ENCODE measurements at places on chromosomes 7 and 10.
A peak's percentile ranks its signal among the peaks of the same experiment; 100 is the strongest.

DNA sequence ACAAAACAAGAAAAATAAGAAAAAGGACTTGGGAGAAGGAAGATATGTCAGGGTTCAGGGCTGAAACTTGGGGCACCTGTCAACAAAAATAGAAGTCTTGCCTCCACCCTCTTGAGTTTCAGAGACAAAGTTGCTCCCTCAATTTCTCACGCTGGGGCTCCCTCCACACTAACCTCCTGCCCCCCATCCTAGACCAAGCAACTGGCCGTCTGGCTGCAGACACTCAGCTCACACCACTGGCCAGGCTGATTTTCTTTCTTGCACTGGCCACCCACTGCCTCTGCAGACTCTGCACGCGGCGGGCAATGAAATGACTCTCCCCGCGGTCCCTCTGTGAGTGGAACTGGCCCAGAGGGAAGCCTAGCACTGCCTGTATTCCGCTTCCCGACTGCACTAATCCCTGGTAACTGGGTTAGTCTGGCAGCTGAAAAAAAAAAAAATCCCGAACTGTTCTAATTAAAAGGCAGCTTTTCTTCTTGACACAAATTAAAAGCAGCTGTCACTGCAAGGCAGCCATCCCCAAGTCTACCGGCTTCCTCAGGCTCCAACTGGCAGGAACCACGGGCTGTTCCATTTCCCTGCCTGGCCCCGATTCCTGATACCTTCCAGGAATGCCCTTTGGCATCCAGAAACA, 83.5 kb downstream of the SPDYE5 start:
- DNase-seq: peak; percentile 59

DNA sequence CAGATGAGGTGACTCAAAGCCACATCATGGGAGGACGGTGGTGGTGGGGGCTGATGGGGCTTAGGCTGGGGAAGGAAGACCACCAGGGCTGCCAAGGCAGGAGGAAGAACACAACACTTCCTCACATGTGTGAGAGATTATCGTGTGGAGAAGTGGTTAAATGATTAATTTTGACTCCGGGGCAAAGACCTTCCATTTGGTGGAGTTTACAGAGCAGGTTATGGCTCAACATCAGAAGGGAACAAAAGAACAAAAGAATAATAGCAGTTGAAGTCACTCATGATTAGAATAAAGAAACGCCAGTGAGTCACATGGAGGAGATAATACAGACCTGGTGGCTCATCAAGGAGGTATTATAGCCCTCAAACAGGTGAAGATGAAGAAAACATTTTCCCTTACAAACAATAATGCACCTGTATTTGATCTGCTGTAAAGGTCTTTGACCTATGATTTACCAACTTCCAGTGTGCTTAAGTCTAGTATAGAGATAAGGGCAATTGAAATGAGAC, 170.1 kb downstream of the PKD1L1 start:
- no peak for DNase-seq

DNA sequence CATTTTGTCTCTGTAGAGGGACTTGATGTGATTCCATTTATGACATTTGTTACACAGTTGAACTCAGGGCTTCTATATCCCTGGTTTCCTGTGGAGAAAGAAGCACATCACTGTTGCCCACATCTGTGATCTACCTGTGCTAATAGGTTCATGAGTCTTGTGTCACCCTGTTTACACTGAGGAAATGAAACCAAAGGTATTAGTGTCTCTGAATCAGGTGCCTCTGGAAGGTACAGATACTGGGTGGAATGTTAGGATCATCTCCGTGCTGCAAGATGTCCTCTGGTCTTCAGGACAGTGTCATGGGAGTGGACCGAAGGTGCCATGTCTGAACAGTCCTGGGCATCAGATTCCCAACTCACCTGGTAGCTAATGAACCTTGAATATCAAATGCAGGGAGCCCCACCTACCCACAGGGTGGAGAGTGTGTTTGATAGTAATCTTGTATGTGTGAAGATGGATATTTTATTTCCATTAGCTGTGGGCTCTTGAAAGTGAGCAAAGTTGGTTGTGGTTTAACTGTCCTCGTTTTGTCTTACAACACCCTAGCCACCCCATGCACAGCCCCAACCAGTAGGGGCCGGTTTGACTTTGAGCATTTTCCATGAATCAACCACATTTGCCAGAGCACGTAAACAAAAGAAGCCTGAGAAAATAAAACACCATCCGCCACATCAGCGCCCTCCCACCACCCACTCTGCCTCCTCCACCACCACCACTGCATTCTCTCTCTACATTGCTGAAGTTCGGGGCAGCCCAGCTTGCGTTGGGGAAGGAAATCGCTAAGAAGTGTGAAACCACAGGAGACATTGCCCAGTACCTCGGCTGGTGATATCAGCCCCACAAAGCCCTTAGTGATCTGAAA, 40.7 kb downstream of the TARP start:
- DNase-seq: no peak

GRCh38 chr7:84247591-84247990, 53.0 kb upstream of the SEMA3A start:
- no peak for DNase-seq

DNA sequence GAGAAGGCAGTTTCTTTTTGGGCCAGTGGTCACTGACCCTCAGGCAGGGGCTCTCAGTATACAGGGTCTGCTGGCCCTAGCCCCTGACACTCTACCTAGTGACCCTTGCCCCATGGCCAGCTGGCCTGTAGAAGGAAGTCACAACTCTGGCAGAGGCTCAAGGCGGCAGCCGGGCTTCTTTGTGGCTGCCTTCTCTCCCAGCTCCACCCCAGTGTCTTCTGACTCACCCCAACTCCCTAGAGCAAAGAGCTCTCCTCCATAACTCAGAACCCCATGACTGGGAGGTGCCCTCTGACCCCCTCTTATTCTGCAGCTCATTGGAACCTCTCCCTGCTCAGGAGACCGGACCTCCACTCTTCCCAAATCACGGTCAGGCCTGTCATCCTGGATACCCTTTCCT, 358.2 kb downstream of the FGFR2 start:
- no peak for DNase-seq

DNA sequence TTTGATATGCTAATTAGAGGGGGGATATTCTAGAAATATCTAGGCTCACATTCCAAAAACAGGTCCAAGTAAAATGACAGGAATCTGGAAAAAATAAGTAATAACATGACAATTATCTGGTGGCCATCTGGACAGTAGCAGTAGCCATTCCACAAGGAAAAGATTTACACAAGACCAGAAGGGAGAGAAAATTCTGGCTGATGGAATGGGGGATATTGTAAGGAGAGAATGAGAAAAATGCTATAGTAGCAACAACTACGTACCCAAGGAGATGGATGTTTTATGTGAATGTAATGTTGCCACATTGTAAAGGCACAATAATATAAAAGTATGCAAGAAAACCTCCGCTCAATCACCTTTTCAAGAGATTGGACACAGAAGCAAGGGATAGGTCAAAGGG, 5.4 kb downstream of the MYOF start:
- DNase-seq: no peak
